Fibroblast of skin of abdomen (primary cell): ENCODE measurements at places on chromosomes 3 and 15.

- peak; percentile 5 for DNase-seq
Measured at GRCh38 chr3:136984837-136985236, 27.1 kb downstream of the IL20RB start.

DNA sequence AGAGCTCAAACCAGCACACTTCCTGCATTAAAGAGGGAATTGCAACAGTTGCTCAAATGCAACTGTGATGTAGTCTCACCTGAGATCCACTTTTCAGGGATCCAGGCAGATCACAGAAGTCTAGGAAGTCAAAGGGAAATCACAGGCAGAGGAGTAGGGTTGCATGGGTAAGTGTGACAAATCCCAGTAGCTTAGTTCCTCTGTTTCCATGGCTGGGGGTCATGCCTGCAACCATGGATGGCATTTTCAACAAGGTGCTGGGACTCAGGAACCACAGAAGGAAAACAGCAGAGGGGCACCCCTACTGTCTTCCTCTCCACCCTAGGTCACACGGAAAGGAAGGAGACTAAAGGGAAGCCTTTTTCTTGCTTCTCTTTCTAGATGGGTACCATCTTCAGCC is 36.5 kb upstream of the ARNT2 start:
- no peak for DNase-seq

GRCh38 chr3:69273896-69274295 is 112.0 kb downstream of the FRMD4B start:
- no peak for DNase-seq

GRCh38 chr3:115160295-115160694 is 13.2 kb upstream of the ZBTB20 start:
- DNase-seq: no peak

- DNase-seq: peak; percentile 19
Measured at GRCh38 chr15:83200589-83200988, 7.0 kb downstream of the HDGFL3 start.

GRCh38 chr3:195438371-195438770 is 4.4 kb downstream of the ACAP2 start:
- no peak for DNase-seq
